Naive thymus-derived CD4-positive, alpha-beta T cell (primary cell): ENCODE measurements at places on chromosomes 1 and 21. TPM values are rescaled to one million over a fixed set of nuclear protein-coding genes. Genes with fewer than 3 reads are reported as not detected.

Gene NASP
- total RNA-seq = 84.0 TPM

Gene PCSK9
- not detected for total RNA-seq

Gene AGBL4
- total RNA-seq = not detected

Gene PAQR6
- total RNA-seq = 3.5 TPM

Gene RBM11
- total RNA-seq = 6.0 TPM

Gene ZYG11A
- 0.07 TPM for total RNA-seq

Gene AGMAT
- total RNA-seq = 17.3 and 21.5 TPM in 2 replicates

Gene EDARADD
- 0.38 TPM for total RNA-seq

Gene CFHR5
- total RNA-seq = not detected

Gene ANKRD34A
- 1.2 and 2.4 TPM in 2 replicates for total RNA-seq

Gene LCE2A
- total RNA-seq = not detected

Gene LY9
- 105 TPM for total RNA-seq

Gene PLPPR4
- total RNA-seq = not detected

Gene WNT2B
- total RNA-seq = not detected in 2 replicates

Gene CAPN9
- not detected in 2 replicates for total RNA-seq

DNA sequence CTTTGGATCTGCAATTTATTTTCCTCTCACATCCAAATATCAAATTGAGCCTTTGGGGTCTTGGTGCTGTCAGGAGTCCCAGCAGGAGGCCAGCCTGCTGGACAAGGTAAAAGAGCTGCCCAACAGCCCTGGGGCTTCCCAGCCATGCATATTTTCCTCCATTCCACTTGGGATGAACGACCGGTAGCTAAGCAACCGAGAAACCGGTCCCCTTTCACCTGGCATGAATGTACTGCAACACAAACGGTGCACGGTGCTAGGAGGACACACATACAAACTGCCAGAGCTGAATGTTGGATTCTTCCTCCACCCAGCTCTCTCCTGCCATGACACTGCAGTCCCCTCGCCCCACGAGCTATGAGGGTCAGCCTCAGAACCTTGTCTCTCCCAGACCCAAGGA lies 42.7 kb downstream of the BCAR3 start:
- DNase-seq = no peak

DNA sequence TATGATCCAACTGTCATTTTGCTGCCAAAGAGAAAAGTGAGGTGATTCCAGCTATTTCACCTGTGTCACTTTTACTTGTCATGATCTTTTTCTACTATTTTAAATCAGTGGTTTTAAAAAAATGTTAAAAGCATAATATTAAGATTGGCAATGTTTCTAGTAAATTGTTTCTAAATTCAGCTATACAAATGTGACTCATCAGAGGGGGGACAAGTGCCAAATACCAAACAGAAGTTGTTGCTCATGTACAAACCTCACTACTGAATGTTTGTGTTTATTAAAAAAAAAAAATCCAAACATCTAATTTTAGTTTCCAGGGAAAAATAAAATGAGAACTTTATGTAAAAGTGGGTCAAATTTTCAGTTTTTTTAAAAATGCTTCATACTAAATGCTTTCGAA lies 346.2 kb upstream of the SNX7 start:
- no peak for DNase-seq

DNA sequence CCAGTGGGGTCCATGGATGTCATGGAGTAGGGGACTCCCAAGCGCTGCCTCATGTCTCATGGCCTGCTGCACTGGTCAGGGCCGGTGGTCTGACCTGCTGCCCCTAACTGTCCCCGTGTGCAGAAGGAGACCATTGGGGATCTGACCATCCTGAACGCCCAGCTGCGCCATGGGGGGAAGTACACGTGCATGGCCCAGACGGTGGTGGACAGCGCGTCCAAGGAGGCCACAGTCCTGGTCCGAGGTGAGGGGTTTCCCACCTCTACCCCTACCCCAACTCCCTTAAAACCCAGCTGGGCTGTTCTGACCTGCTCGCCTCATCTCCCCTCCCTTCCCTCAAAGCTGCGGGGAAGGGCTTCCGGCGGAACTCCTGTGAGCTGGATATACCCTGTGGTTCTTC lies 18.6 kb downstream of the TMEM81 start:
- DNase-seq = no peak

DNA sequence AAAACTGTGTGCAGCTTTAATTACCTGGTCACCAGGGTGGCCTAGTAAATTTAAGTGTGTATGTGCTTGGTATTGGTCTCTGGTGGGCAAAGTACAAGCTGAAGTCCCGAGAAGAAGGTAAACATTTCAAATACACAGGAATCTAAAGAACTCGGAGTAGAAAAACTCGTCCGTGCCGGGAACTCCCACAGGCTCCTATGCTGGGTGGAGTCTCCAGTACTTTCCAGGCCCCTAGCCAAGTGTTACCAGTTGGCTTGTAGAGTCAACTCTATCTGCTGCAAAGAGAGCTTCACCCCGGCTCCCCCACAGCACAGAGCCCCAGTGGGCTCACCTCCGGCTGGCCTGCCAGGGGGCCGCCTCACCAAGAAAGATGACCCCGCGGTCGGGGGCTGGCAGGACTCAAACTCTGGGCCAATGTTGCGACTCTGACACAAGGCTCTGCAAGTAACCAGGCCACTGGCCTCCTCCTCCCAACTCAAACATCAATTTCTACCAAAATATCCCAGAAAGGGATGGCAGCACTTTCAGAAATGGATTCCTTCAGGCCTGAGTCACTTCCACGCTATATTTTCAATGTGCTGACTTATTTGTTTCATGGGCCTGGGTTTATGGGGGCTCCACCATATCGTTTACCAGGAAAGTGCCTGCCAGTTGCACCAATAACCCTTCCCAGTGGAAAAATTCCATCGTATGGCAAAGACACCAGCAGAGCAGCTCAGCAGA lies 73.9 kb downstream of the SLC66A1 start:
- DNase-seq = no peak

DNA sequence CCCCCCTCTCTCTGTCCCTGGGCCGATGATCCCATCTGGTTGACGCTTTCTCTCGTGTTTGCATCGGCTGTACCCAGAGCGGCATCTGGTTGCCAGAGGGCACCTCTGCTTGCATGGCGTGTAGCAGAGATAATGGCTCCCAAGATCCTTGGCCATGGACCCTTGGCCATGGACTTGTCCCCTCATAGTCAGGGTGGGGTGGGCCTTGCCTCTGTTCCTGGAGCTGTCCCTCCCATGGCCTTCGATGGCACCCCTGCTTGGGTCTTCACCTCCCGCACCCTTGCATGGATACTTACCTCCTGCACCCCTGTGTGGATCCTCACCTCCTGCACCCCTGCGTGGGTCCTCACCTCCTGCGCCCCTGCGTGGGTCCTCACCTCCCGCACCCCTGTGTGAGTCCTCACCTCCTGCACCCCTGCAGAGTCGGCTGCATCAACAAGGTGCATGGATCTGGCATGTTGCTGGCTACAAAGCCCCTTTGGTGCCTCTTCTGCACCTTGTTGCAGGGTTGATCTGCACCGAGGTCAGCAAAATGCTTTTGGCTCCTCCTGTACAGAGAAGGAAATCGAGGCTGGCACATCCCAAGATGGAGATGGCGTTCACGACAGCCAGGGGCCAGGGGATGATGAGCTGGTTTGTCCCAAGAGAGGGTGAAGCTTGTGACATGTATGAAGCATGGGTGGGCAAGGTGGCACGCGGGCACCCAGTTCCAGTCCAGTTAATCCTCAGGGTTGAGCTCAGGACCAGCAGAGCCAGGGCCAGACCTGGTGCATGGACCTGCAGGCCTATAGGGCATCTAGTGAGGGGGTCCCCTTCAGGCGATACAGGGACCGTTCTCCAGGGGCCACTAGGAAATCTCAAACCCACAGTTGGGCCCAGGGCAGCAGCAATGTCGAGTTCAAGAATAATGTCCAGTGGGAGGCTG lies 46.1 kb upstream of the C1orf174 start:
- no peak for DNase-seq

GRCh38 chr1:78143673-78144072 lies 97.9 kb downstream of the GIPC2 start:
- DNase-seq = no peak

DNA sequence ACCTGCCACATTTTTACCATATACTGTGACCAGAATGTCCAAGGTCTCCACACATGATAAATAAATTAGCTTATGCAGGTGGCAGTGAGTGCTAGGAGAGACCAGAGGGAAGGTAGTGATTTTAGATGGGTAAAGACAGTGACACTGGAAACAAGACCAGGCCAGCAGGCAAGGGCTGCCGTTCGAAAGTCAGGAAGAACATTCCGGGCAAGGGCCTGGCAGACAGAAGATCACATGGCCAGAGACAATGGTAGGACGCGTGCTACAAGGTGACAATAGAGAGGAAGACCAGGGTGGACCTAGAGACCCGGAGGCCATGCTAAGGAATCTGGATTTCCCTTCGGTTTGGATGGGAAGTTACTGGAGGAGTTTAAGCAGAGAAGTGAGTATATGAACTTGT lies 9.7 kb downstream of the PGBD5 start:
- DNase-seq = no peak

DNA sequence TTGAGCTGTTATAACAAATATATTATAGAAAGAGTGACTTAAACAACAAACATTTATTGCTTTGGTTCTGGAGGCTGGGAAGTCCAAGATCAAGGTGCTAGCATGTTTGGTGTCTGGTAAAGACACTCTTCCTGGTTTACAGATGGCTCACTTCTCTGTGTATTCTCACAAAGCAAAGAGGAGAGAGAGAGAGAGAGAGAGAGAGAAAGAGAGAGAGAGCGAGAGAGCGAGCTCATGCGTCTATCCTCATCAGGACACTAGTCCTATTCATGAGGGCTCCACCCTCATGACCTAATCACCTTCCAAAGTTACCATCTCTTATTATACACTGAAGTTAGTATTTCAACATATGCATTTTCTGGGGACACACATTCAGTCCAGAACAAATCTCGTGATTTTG lies 32.7 kb upstream of the PCP4 start:
- no peak for DNase-seq

DNA sequence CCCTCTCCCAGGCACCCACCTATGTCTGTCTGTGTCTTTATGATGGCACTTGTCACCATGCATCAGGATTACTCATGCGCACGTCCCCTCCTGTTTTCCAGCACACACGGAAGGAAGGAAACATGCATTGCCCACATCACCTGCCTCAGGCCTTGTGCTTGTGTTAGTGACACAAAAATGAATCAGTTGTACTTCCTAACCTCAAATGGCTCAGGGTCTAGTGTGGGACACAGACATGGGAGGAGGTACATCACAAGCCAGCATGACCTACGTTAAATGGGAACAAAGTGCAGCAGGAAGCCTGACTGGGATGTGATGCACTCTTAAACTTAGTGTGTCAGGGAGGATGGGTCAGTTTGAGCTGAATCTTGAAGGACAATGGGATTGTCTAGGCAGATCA lies 126.7 kb downstream of the TRABD2B start:
- no peak for DNase-seq

- DNase-seq = no peak
These were observed 34.9 kb upstream of the PTGFRN start for GRCh38 chr1:116874733-116875249.

DNA sequence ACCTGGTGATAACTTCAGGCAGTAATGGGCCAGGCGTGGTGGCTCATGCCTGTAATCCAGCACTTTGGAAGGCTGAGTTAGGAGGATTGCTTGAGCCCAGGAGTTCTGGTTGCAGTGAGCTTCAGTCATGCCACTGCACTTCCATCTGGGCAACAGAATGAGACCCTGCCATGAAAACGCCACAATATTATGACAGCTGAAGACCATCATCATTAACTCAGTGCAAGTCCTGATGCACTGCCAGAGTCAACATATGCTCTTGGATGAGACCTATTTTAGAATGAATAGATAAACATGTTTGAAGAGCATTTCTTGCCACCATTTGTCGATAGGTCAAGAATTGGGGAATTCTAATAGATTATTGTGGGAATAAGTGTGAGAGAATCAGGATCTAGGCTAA lies 26.4 kb downstream of the HENMT1 start:
- no peak for DNase-seq

- no peak for DNase-seq
These were observed 677 bp upstream of the HSD11B1 start for GRCh38 chr1:209703834-209704504.

- DNase-seq = no peak
These were observed 11.8 kb upstream of the RPF1 start for GRCh38 chr1:84467298-84467697.

DNA sequence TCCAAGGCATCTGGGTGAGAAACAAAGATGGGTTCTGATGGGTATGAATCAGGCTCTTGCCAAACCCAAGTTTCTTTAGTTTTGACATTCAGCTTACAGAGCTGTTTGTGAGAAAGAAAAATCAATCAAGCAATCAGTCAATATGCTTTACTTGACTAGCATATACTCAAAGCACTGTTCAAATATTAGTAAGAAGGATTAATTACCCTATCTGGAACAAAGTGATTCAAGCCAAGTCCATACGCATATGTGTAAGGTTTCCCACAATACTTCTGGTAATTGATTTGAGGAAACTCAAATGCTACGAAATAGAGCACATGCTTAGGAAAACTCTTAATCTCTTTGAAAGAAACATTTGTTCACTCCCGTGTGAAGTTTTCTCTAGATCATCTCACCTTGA lies 18.7 kb downstream of the RPE65 start:
- DNase-seq = no peak

DNA sequence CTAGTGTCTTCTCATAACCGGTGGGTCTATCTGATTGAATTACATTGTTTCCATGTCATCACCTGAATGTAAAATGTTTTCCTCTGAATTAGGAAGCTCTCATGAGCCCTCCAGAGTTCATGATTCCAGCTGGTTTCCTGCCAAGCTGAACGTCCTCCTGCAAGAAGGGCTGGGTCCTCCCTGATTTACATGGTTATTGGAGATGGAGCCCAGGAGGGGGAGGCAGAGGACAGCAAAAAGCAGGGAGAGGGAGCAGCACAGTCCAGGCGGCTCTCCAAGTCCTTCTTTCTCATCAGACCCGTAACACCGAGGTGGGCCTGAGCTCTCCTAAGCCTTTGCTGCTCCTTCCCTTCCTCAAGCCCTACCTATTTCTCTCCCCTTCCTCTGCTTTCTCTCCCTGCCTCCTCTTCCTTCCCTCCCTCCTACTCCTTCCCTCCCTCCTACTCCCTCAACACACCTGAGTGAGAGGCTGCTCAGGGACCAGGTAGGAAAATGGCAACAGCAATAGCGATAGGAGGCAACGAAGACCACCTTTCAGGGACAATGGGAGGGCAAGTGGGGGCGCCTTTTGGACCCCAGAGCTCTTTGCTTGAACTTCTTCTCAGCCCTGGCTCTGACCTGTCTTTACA lies 265.9 kb downstream of the PRDM2 start:
- no peak for DNase-seq

DNA sequence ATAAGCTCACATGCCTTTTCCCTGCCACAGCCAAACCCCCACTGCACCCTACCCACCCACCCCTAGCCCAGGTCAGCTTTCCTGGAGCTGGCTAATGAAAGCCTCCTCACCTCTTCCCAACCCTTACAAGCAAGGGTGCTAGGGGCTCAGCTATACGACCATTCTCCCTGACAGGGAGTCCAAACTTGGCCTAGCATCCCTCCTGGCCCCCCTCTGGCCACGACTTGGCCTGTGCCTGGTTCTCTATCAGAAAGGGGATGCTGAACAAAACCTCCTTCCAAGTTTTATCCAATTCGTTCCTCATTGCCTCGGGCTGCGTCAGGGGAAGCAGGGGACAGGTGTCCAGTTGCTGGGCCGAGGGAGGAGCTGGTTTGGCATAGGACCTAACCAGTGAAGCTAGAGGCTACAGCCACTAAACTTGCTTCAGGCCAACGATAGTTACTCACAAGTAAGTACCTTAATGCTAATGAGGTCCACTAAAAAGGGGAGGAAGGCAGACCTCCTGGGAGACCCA lies 8.6 kb downstream of the TMEM81 start:
- no peak for DNase-seq
